NCI-H1694 (cell line): ENCODE measurements at places on chromosomes 1 and 21.
A peak's percentile ranks its signal among the peaks of the same experiment; 100 is the strongest.

DNA sequence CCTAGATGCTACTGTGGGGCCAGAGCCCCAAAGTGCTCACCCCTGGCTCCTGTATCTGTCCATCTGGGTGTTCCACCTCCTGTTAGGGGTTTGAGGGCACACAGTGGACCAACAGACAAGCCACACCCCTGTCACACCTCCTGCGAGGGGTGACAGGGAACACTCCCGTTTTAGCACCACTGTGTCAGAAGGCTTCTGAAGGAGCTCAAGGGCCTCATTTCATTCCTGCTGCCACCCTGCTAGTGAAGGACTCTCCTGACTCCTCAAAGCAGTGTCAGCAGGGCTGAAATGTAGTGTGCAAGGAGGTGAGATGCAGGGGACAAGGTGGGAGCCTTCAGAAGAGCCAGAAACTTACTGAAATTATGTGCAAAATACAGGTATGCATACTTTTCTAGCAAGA is 174.6 kb downstream of the GPATCH2 start:
- no peak for DNase-seq

DNA sequence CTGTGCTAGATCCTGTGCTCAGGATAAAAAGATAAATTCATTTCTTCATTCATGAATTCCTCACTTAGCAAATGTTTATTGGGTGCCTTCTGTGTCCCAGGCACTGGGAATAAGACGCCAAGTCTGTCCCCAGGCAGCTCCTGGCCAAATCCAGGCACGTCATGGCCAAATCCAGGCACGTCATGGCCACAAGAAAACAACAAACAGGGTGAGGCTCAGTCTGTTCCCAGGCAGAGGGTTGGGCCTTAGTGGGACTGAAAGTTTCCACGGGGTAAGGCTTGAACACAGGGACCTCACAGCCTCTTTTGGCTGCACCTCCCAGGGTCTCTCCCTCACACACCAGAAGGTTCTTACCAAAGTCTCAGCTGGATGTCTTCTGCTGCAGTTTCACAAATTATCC is 95.7 kb downstream of the PAX7 start:
- no peak for DNase-seq

DNA sequence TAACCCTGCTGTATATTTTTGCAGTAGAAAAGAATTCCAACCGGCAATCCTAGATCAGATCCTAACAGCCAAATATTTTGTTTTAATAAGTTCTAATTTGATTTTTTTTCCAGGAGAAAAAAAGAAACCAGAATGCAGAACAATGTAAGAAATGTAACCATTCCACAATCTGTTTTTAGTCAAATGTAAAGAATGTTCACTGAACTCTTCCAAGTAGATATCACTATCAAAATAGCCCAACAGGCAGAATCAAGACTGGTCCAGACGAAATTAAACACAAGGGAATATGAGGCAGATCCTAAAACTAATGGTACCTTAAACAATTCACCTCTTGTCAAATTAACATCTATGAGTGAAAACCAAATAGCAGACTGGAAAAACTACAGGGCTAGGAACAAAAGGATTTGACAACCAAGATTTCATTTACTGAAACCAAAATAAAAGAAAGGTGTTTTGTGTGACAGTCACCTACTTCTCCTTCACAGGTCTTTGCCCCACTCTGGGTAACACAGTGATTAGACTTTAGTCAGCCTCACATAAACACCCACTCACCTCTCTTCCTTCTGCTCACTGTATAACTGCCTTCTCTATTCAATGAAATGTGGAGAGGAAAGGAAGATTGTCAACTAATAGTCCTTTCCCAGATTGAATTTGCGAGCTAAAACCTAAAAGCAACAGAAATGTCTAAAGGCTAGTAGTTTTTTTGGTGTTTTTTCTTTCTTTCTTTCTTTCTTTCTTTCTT is 137.9 kb downstream of the FAF1 start:
- DNase-seq, result no peak

- DNase-seq, result peak; percentile 7
Observed at GRCh38 chr1:231039161-231040018, 664 bp downstream of the FAM89A start.

GRCh38 chr1:42170779-42171621 is 6.5 kb upstream of the GUCA2A start:
- DNase-seq, result peak; percentile 23
